Activated T-cell treated with anti-CD3 and anti-CD28 coated beads for 48 hours (primary cell): ENCODE measurements at places on chromosomes 13 and 19.

DNA sequence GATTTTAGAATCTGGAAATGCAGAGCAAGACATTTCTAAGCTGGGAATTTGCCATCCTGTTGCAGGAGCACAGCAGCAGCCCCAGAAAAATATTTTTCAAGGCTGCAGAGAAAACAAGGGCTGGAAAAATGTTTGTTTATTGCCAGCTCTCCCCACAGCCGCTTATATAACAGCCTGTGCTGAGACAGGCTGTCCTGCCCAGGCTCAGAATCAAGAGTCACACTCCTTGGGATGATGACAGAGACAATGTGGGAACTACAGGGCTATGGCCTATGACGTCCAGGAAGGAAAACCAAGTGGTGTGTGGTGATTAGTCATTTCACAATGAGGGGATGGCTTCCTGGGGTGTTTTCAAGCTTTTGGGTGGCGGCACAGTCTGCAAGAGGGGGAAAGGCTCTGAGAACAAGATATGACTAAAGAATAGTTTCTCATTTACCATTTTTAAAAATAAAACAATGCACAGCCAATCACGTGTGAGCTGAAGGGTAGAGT, 136.3 kb upstream of the SERP2 start:
- DNase-seq: peak; percentile 12

- DNase-seq: no peak
Observed at GRCh38 chr19:51439021-51439465, 19.2 kb downstream of the SIGLEC8 start.

DNA sequence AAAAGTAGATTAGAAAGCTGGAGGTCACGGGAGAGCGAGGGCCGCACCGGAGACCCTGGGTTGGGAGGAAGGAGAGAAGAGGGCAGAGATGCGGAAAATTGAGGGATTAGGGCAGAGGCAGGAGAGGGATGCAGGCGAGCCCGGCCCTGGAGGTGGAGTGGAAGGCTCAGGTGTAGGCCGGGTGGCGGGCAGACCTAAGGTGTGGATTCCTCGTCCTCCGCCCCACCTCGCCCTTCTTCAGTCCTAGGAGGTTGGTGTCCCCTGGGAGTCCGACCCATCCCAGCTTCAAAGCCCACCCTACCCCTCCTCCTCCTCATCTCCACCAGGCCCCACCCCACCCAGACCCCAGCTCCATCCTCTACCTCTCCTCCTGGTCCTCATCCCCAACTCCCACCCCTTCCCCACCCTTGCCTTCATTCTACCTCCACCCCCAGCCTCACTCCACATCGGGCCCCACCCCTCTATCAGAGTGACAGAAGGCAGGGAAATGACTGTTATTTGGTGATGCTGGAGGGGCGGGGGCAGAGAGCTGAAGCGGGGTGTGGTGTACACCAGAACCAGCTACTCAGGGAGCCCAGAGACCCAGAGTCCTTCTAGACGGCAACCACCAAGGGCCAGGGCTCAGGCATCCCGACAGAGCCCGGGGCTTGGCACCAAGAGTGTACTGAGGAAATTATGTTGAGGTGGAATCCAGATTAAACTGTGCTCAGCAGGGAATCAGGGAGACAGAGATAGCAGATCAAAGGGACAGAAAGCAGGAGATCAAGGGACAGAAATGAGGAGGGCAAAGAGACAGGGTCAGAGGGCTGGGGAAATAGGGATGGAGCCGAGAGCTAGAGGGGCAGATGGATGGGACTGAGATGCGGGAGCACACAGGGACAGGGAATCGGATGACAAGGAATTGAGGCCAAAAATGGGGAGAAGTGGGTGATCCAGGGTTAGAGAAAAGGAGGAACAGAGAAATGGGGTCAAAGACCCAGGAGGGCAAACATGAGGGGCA, 6.4 kb downstream of the ERFL start:
- no peak for DNase-seq

- no peak for DNase-seq
Observed at GRCh38 chr13:110286833-110287819, 19.8 kb downstream of the COL4A1 start.

DNA sequence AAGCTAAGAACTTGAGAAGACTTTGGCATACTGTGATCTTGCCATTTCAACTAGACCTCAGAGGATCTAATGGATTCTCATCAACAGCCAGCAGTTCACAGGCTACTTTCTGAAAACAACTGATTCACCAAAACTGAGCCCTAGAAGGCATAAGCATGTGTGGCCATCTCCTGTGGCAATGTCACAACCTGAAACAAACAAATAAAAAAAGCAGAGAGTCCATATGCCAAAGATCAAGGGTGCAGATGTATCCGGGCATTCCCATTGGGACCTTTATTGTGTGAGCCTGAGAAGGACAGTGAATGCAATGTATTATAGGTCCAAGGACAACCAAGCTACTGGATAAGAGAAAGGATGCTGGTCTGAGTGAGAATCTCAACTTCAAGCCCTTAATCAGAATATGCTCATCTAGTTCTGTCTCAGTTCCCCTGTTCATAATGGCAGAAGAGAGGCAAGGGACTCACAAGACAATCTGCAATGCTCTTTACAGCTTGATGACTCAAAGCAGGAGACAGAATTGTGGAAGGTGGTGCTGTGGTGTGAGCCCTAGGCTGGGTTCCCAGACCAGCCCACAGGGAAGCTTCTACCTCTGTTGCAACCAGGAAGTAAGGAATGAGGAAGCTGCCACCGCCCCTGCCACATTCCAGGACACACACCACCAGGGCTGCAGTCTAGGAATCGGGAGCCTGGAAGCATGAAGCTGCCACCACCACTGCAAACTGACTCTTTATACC, 133.7 kb downstream of the RAP2A start:
- no peak for DNase-seq
